ENCODE measurements at places on chromosomes 2 and 18.
A peak's percentile ranks its signal among the peaks of the same experiment; 100 is the strongest.

DNA sequence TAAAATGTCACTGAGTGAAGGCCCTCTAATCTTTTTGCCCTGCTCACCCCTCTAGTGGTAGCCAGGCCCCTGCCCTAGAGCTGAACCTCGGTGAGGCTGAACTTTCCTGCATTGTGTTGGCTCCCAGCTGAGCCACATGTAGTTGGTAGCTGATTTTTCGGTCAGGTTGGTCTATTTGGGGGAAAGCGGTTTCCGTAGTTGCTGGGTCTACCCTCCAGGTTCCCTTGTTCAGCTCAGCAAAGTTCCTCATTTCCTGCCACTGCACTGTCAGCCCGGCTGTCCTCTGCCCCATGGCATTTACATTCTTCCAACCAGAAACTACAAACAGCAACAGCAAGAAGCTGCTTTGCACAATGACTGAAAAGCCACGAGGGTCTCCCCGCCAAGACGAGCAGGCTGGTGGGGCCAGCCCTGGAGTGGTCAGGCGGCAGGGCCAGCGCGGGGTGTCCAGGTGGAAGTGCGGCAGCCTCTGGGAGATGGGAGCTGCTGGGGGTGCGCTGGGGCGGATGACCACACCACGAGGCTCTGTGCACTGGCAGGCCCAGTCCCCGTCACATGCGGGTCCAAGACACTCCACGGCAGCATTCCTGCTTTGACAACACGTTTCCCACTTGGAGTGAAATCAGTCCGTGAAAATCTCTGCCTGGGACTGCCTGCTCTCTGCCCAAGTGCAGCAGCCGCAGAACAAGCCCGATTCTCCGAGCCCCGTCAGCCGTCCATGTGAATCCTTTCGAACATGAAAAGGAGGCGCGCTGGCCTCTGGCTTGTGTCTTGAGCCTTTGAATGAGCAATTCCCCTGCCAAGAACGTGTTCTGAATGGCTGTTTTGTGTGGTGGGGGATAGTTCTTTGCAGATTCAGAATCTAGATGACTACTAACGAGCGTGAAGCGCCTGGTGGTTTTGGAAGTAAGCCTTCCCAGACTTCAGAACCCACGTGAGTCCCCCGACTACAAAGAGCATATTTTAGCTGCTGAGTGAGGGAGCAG is 159.4 kb downstream of the ASB1 start:
- DNase-seq = peak; percentile 48

DNA sequence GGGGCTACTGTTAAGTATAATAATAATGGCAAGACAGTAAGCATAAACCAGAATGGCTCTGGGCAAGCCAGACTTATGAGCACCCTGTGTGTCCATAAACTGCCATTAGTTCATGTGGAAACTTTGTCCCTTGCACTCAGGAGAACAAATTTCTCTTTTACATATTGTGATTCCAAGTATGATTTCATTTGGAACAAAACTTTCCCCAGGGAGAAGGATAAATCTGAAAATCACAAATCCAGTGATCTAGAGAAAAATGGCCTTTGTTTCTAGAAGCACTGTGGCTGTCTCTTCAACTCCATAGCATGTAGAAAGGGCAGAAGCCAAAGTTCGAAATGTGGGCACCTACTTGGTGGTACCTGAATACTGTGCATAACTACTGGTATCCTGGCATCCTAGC is 823.7 kb upstream of the SOX11 start:
- no peak for DNase-seq

GRCh38 chr2:190843890-190844699 is 36.5 kb upstream of the GLS start:
- no peak for DNase-seq

- DNase-seq = no peak
These were observed 3.0 kb downstream of the PLEK start for GRCh38 chr2:68367953-68368653.

DNA sequence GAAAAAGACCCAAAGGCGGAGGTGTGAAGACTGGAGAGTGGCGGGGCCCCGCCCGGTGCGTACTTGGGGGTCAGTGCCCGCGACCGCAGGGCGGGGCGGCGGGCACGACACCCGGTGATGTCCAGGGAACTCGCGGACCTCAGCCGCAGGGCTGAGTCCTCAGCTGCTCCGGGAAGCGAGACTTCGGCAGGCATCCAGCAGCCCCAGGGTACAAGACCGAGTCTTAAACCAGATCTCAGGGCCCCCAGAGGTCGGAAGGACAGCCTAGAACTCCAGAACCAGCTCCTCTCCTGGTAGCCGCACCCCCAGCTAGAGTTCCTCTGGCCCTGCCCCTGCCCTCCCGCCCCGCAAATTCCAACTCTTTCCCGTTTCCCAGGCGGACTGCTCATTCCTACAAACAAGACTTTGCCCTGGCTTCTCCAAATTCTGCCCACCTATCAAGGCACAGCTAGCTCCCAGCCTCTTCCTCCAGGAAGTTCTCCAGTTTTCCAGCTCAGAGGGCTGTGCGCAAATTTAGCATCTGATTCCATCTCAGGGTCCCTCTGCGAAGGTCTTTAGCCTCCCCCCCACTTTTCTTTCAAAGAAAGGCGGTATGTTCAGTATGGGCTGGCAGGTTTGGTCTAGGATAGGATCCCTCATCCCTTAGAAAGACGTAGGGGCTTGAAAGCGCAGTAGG is 26.0 kb upstream of the NOTO start:
- DNase-seq = peak; percentile 27

DNA sequence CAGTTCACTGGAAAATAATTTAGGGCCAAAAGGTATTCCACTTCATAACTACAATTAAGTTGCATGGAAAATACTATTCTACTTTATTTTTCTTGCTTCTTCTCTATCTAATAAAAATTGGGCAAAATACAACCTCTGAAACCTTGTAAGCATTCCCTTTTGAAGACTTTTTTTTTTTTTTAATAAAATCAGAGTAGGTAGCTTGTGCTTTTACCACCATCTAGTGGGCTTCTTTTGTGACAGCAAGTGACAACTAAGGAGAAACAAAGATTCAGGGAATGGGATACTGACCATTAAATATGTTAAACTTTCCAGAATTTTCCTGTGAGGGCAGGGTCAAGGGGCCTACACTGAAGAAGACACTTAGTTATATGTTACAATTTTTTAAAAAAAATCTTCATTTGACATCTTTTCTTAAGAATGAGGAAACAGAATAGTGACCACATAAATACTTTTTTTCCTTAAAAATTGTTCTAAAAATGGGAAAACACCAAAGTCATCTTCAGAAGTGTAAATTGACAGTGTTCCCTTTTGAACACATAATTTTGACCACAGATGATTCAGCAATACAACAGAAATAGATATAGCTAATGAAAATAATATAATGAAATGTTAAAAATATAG is 1183.2 kb upstream of the ACVR2A start:
- no peak for DNase-seq

GRCh38 chr2:152462779-152463178 is 127.8 kb downstream of the FMNL2 start:
- DNase-seq = no peak

GRCh38 chr2:172091761-172092566 is 6.7 kb downstream of the DLX1 start:
- DNase-seq = no peak

DNA sequence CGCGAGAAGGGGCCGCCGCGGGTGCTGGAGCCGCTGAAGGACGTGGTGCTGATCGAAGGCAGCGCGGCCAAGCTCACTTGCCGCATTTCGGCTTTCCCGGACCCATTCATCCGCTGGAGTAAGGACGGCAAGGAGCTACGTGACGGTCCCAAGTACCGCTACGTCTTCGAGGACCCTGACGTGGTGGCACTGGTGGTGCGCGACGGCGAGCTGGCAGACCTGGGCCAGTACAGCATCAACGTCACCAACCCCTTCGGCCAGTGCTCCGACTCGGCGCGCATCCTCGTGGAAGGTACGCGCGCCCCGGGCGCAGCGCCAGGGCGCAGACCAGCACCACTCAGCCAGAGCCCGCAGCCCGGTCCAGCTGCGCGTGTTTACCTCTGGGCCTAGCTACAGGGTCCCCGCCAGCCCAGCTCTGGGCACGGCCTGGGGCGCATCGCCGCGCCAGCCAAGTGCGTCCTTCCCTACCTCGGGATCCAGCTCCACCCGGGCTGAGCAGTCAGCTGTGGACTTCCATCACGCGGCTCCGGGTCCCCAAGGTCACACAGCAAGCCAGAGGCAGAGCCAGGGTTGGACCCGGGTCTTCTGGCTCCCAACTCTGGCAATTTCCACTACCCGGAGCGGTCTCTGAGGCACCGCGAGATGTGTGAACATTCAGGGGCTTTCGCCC is 1.7 kb upstream of the GMPPA start:
- DNase-seq = no peak

- no peak for DNase-seq
These were observed 110.2 kb downstream of the APOB start for GRCh38 chr2:20933714-20934113.

- DNase-seq = no peak
These were observed 10.8 kb downstream of the PROM2 start for GRCh38 chr2:95284886-95285541.

DNA sequence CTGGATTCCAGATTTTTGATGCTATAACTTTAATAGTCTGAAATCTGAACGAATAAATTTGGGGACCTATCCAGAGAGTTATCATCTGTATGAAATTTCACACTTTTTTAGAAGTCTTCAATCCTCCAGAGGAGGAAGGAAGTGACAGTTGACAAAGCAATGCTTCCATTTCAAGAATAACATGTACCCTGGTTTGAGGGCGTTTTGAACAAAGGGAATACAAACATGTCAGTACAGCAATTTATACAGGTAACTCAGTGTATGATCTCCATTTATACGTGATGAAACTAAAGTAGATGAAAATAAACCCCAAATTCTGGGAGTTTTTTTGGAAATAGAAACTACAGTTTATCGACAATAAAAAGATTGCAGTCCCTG is 42.2 kb downstream of the CIB4 start:
- no peak for DNase-seq

DNA sequence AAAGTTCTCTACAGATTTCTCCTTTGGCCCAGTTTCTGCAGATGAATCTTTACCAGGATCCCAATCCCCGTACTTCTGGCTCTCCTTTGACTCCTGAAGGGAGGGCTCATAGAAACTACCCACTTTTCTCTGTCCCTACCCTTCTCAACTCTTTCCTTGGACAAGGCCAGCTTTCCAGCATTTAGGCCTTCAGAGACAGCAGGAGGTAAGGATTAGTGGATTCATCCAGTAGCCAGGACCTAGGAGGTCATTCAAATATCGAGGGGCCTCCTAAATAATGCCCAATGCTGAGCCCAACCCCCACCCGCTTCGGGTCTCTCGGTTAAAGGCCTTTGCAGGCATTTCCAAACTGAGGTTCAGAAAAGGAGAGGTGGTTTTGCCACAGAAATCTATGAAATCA is 4.8 kb upstream of the ZNF532 start:
- DNase-seq = no peak

- DNase-seq = no peak
These were observed 122.0 kb upstream of the APCDD1 start for GRCh38 chr18:10332452-10332851.

DNA sequence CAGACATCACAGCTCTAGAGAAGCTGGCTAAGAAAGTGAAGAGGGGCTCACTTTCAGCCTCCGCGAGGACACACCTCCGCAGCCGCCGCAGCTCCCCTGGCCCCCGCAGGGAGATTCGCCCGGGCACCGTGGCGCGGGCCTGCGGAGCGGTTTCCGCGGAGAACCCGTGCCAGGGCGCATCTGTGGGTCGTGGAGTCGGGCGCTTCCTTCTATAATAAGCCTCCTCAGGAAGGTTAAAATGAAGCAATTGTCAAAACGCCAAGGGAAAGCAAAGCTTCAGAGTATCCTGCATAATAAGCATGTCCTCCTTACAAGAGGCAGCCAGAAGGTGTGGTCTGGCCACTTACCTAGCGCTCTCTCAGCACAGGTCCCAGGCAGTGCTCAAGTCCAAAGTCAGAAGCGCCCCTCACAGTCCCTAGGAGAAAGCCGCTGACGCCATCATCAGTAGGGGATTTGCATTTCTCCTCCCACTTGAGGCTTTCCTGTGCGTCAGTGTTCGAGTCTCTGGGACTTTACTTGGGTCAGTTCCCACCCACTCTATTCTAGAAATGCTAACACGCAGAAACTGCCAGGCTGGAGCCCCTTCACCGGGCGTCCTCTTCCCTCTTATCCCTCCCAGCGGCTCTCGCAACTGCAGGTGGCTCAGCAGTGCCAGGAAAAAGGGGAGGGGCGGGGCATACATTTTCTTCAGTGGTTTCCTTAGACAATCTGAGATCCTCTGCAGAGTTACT is at the start of gene STAT4:
STAT4 (minus strand) TSS at position 395 of the 731 bp plus-strand sequence. CDS start 2,791 bp downstream, outside the sequence.
- no peak for DNase-seq

- no peak for DNase-seq
These were observed 27.0 kb downstream of the PRKD3 start for GRCh38 chr2:37297632-37298031.

All from right hindlimb (tissue), 1 donor.